SJCRH30 (cell line): ENCODE measurements at places on chromosomes 16 and 17.

DNA sequence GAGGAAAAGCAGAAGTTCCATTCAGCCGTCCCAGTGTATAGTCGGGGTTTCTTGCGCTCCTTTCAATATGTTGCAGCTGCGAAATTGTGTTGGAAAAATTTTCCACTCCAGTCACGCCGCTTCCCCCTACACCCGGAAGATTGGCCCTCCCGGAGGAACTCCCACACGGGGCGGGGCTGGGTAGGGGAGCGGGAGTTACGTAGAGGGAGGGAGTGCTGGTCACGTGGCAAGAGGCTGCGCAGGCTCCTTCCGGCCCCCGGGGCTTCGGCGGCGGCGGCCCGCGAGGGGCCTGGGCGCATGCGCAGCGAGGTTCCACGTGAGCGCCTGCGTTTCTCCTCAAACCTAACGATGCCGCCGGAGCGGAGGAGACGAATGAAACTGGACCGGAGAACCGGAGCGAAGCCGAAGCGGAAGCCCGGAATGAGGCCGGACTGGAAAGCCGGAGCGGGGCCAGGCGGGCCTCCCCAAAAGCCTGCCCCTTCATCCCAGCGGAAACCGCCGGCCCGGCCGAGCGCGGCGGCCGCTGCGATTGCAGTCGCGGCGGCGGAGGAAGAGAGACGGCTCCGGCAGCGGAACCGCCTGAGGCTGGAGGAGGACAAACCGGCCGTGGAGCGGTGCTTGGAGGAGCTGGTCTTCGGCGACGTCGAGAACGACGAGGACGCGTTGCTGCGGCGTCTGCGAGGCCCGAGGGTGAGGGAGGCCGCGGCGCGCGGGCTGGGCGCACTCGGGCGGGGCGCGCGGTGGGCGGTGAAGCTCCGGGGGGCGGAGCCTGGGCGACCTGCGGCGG is at the start of gene UTP18:
Gene UTP18, plus strand, starts transcription at position 310 of the 787 bp plus-strand sequence. Its CDS starts 39 bp downstream, at position 349.
- peaks cover 8% of the 10 kb centered on the region for H3K36me3 ChIP-seq
- peak within 1 kb of the TSS; percentile 98 for H3K27ac ChIP-seq
- H3K4me1 ChIP-seq = no peaks in the 10 kb centered on the region; the same call in 1 of the 2 replicates
- H3K4me3 ChIP-seq = peak within 1 kb of the TSS; percentile 97

DNA sequence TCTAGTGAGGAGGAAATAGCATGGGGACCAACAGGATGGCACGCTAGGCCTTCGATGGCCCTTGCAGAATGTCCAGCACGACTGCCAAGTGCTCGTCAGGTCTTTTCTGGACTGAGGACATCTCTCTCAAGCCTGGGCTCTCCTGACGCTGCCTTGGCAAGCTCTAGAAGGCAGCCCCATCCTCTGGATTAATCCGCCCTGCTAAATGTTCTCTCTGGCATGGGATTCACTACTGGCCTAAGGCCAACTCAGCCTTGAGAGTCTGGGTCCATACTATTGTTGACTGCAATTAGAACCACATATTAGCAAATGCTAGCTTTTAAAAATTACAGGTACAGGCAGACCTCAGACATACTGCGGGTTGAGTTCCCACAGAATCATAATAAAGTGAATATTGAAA is 2.5 kb upstream of the CEP295NL start:
- no peaks in the 10 kb centered on the region for H3K27me3 ChIP-seq
- H3K27ac ChIP-seq = no peak overlapping the region
- DNase-seq = no peak
- H3K36me3 ChIP-seq = peaks cover 15% of the 10 kb centered on the region

DNA sequence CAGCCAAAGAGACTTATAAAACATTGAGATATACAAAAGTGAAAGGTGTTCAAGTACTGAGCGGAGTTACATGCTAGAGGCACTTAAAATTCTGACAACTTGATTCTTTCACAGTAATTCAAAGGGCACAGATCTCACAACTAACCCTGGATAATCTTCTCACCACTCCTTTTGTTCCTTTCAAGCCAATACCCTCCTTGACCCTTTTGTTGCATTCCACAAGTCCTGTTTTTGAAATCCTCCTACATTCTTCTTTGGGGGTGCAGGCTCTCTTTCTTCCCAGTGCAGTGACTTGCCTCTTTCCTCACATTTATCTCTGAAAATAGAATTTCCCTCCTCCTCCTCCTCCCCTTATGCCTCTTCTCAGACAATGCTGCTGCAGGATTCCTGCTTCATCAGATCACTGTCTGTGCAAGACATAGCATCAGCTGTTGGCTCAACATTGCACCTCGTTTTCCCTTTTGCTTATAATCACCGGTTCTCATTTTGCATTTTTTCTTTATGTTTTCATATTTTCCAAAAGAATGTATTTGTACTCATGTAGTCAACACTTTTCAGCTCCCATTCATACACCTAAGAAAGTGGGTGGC is 199.3 kb downstream of the CDH8 start:
- no peaks in the 10 kb centered on the region for H3K36me3 ChIP-seq
- H3K27ac ChIP-seq = no peak overlapping the region
- no peaks in the 10 kb centered on the region for H3K4me1 ChIP-seq
- H3K27me3 ChIP-seq = no peaks in the 10 kb centered on the region
- no peak overlapping the region for H3K4me3 ChIP-seq
- no peak for DNase-seq

GRCh38 chr16:35182943-35183550 is 1723.6 kb downstream of the TP53TG3F start:
- no peak overlapping the region for H3K4me3 ChIP-seq
- H3K36me3 ChIP-seq = no peaks in the 10 kb centered on the region
- no peak overlapping the region for H3K27ac ChIP-seq
- no peaks in the 10 kb centered on the region for H3K27me3 ChIP-seq

DNA sequence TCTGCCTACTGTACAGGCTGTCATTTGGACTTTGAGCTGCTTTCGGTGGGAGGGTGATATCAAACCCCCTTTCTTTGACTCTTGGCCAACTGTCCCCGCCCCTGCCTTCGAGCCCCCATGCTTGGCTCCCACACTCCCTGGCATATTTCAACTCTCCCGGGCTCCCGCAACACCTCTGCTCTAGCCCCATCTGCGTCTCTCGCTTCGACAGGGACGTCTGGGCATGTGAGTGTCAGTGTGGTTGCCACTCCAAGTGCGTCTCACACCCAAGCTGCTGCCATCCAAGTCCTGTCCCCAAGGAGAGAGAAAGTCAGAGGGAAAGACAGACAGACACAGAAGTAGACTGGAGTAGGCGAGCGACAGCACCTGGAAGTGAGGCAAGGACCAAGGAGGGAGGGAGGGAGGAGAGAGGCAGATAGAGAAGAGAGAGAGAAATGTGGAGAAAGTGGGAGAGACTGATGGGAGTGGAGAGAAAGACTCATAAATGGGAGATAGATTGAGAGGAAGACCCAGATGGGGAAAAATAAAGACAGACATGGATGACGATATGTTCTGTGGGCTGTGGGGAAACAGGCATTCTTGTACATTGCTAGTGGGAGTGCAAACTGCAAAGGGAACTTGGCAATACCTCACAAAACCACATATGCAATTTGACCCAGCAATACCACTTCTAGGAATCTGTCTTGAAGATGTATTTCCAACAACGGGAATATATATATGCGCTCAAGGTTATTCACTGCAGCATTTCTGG is 11.8 kb downstream of the STARD3 start:
- H3K27me3 ChIP-seq = no peaks in the 10 kb centered on the region
- no peak overlapping the region for H3K4me3 ChIP-seq
- no peaks in the 10 kb centered on the region for H3K36me3 ChIP-seq
- no peak for DNase-seq
- no peak overlapping the region for H3K27ac ChIP-seq

DNA sequence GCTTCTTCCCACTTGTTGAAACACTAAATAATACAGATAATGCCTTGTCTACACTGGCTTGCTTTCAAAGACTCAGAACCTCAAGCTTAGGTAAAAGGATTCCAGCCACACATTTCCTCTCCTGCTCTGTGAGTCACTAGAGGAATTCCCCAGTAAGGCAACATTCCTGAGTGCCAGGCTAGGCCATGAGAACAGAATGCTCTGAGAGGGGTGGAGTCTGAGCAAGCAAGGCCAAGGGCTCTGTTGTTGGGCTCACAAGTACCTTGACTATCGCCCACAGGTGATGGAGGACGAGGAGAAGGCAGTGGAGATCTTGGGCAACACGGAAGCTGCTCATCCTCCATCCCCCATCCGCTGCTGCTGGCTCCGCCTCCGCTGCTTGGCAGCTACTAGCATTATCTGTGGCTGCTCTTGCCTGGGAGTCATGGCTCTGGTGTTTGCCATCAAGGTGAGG is 6.7 kb upstream of the PHKG2 start:
- no peaks in the 10 kb centered on the region for H3K27me3 ChIP-seq
- peaks cover 56% of the 10 kb centered on the region for H3K36me3 ChIP-seq
- no peak overlapping the region for H3K27ac ChIP-seq
- DNase-seq = peak; percentile 27

DNA sequence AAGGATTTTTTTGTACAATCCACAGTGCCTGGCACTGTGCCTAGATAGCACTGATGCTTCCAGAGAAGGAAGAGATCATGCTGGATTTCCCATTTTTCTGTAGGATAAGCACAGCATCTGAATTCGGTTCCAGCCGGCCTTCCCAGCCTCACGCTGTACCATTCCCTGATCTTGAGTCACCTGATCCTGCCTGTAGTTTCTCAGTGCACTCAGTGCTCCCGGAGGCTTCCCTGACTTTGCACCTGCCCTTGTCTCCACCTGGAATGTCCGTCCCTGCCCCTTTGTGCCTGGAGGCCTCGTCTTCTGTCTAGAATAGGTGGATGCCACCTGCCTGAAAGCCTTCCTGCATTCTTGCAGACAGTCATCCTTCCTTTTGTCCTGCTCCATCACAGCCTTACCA is 179.9 kb downstream of the CCDC182 start:
- no peaks in the 10 kb centered on the region; the same call in 1 of the 2 replicates for H3K4me1 ChIP-seq
- no peak for DNase-seq
- no peak overlapping the region for H3K4me3 ChIP-seq
- H3K27ac ChIP-seq = no peak overlapping the region
- H3K27me3 ChIP-seq = no peaks in the 10 kb centered on the region

DNA sequence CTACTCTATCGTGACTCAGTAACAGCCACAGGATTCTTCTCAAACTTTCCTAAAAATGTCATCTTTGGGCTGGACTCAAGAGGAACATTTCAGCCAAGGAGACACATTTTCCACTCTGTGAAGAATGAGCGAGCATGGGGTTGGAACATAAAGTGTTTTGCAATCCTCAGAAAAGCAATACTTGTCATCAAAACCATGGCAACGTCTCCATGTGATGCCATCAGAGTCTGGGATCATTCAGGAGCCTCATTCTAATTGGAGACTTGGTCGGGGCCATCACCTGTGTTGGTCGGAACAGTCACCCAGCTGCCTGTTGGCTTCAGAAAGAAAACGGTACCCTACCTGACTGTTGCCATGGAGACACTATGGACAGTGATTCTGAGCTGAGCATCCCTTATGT is 25.5 kb downstream of the MYOCD start:
- no peak overlapping the region for H3K27ac ChIP-seq
- H3K4me1 ChIP-seq = no peaks in the 10 kb centered on the region
- no peak for DNase-seq
- H3K4me3 ChIP-seq = no peak overlapping the region

DNA sequence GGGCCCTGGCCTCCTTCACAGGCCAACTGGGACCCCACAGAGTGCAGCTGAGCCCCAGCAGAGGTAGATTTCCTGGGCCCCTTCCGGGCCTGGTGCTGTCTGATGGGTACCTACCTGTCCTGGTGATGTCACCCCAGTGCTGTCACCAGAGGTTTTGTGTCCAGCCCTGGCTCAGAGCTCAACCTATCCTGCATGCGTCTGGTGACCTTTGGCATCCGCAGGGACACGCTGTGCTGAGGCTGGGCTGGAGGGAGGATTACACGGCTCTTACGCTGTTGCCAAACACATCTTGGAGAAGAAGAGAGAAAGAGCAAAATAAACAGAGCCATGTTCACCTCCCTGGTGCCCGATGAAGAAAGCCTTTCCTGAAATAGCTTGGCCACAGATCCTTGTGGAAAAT is 70.6 kb upstream of the MED9 start:
- DNase-seq = no peak
- no peak overlapping the region for H3K4me3 ChIP-seq
- peaks cover 55% of the 10 kb centered on the region for H3K4me1 ChIP-seq

- H3K36me3 ChIP-seq = no peaks in the 10 kb centered on the region
- H3K4me3 ChIP-seq = no peak overlapping the region
- peaks cover 27% of the 10 kb centered on the region for H3K4me1 ChIP-seq
- peak overlapping the region; percentile 60 for H3K27ac ChIP-seq
- DNase-seq = peak; percentile 16
Measured at GRCh38 chr16:12255473-12255872, 278.9 kb downstream of the SNX29 start.

DNA sequence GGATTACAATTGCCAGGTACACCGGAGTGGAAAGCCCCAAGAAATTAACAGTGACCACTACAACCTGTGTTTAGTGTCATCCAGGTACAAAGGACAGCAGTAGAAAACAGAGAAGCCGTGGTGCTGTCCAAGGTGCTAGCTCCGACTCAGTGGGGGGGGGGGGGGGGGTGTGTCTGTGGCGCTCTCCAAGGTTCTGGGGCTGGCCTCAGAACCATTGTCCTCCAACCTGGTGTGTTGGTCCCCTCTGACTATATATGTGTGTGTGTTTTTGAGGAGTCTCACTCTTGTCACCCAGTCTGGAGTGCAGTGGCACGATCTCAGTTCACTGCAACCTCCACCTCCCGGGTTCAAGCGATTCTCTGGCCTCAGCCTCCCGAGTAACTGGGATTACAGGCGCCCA is 5.8 kb upstream of the ZNF23 start:
- DNase-seq = peak; percentile 61
- H3K27me3 ChIP-seq = no peaks in the 10 kb centered on the region
- no peaks in the 10 kb centered on the region for H3K4me1 ChIP-seq
- H3K4me3 ChIP-seq = no peak overlapping the region
- H3K27ac ChIP-seq = no peak overlapping the region
- no peaks in the 10 kb centered on the region for H3K36me3 ChIP-seq

- H3K4me3 ChIP-seq = peak overlapping the region; percentile 17
- peak; percentile 79 for DNase-seq
- H3K27ac ChIP-seq = no peak overlapping the region
- H3K36me3 ChIP-seq = no peaks in the 10 kb centered on the region
Measured at GRCh38 chr16:46743232-46743719, 4.9 kb downstream of the MYLK3 start.

DNA sequence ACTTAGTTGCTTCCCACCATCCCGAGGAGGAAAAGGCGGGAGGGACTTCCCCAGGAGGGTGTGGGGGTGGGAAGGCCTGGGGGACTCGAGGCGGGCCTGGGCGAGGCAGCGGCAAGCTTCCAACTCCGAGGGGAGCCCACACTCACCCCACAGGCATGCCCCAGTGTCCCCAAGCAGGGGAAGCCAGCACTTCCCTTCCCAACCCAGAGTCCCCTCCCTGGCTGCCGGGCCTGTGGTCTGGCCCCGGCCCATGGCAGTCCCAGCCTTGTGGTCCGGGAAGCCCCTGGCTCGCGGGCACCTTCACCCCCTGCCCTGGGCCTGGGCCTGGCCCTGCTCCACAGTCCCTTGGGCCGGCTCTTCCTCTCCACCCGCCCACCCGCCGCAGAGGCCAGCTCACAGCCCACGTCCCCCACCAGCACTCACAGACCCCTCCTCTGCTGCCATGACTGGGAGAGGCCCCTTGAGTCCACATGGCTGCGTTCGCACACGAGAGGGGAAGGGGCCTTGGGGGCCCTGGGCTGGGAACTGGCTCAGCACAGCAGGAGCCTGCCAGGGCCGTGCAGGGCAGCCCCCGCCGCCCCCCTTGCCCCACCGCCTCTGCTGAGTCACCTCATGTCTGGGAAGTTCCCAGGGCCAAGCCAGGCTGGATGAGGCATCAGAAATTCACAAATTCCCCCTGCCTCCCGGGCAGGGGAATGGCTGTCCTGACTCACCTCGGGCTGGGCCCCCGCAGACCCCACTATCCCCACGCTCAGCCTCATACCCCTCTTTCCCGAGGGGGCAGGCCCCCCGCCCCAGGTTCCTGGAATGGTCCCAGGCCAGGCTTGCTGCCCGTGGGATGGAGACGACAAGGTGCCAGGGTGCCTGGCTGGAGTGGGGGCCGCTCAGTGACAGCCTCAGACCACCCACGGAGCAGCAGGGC is 27.8 kb downstream of the BAHCC1 start:
- peaks cover 60% of the 10 kb centered on the region for H3K4me1 ChIP-seq
- H3K27ac ChIP-seq = peak overlapping the region; percentile 88
- H3K4me3 ChIP-seq = peak overlapping the region; percentile 44
- peak; percentile 95 for DNase-seq
